NCI-H1930 (cell line): ENCODE measurements at places on chromosomes 12 and 14.

GRCh38 chr12:64944966-64945365 lies 120.5 kb downstream of the TBC1D30 start:
- DNase-seq, result no peak

DNA sequence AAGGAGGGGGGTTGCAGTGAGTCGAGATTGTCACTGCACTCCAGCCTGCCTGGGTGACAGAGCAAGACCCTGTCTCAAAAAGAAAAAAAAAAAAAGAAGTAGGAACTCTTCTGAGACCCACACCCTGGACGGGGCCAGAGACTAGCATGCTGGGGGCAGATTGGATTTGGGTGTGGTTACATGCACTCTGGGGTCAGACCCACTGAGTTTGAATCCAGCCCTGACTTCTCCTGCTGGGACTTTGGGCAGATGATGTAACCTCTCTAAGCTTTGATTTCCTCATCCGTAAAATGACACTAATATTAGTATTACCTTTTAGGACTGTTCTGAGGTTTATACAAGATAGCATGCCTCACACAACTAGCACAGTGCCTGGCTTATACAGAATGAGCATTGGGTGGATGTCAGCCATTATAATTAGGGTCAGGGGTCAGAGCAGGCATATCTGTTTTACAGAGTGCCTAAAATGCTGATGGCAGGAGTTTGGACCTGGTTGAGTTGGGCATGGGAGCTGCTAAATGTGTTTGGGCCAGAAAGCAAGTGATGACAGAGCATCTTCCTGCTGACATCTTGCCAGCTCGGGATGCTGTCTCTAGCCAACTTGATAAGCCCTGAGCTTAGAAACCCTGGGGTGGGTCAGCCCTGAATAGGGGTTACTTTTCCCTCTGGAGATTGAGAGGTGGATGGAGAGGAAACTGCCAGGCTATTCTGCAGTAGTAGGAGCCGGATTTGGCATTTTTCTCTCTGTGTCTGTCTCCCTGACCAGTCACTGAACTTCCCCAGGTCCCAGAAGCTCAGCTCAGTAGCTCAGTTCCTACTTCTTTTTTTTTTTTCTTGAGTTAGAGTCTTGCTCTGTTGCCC lies 15.5 kb downstream of the TPCN1 start:
- DNase-seq, result no peak

GRCh38 chr14:75399843-75400775 lies 27.7 kb upstream of the JDP2 start:
- DNase-seq, result no peak

GRCh38 chr12:115666168-115666567 lies 611.3 kb downstream of the MED13L start:
- no peak for DNase-seq

DNA sequence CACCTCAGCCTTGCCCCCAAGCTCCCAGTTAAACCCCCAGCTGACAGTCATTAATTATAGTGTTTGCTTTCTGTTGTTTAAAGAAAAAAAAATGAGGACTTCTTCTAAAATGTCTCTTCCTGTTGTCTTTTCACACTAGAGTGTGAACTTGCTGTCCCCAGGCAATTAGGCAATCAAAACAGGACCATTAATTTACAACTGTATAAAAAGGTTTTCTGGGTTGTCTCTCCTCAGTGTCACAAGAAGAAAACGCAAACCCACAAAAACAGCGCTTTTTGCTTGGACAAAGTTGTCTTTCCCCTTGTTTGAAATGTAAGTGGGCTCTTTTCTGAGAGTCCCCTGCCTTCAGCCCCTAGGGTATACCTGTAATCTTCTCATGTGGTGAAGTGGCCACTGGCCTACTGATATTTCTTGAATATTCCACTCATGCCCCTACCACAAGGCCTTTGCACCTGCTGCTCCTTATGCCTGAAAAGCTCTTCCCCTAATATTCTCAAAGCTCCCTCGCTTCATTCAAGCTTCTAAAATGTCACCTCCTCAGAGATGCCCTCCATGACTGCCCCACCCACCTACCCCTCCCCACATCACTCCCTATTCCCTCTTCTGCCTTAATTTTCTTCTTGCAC lies 158.9 kb upstream of the PWP1 start:
- no peak for DNase-seq

DNA sequence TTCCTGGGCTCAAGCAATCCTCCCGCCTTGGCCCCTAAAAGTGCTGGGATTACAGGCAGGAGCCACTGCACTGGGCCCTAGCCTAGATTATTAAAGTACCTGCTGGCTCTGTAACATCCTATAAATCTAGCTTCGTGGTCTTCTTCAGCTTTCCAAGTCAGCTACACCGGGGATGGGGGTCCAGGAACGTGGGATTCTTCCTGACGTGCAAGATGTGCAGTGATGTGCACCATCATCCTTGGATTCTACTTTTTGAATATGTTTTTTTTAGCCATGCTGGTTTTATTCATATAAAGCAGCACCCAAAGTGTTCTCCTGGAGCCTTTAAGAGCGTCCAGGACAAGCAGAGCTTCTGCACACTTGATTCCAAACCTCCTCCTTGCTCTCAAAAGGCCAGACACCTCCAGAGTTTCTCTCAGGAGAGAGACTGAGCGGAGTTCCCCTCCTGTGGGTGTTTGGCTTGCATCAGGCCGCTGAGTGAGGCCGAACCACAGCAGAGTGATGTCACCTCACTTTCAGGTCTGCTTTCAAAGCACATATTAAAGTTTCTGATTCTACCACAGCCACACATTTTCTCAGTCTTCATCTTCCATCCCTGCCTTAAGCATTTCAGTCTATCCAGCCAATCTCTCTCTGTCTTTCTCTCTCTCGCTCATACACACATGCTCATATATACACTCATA lies 33.4 kb downstream of the VCPKMT start:
- DNase-seq, result no peak

DNA sequence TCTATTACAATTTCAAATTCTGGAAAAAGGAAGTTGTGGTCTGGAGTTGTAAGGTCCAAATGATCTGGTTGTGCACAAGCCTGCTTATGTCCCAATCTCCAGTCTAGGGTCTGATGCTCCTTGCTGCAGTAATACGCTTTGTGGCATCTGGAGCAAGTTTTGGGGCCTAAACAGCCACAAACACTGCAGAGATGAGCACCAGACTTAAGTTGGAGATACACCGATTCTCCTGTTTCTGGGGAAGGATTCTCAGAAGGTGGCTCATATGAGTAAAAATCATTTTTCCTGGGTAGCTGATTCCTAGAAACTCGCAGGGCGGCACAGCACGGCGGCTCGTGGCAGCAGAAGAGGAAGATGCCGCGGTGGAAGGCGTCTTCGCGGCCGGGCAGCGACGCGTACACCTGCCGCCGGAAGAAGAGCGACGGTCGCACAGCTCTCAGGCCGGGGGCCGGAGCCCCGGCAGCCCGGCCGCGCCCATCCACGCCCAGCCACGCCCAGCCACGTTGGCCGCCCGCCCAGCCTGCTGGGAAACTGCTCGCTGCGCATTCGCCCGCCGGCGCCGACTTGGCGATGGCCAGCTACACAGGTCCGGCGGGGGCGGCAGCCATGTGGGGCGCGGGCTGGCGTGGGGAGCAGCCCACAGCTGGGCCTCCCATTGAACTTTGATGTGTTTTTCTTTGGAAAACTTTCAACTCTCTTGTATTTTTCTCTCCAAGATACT lies 129.0 kb downstream of the ASCL4 start:
- peak; percentile 80 for DNase-seq

DNA sequence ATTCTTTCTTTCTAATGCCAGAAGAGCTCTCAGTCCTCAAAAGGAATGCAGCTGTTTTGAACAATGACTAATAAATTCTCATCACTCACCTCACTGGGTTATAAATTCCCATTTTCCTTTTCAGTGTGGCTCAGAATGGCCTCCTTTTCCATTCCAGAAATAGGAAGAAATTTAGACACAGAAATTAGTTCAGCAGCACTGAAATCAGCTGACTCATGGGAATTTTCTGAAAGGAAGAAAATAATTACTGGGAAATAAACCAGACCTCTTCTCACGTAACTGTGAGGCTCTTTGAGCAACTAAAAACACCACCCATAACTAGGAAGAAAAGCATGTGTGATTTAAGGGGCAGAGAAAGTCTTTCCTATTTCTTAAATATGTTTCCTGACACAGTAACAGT lies 23.8 kb downstream of the CD163 start:
- DNase-seq, result no peak

DNA sequence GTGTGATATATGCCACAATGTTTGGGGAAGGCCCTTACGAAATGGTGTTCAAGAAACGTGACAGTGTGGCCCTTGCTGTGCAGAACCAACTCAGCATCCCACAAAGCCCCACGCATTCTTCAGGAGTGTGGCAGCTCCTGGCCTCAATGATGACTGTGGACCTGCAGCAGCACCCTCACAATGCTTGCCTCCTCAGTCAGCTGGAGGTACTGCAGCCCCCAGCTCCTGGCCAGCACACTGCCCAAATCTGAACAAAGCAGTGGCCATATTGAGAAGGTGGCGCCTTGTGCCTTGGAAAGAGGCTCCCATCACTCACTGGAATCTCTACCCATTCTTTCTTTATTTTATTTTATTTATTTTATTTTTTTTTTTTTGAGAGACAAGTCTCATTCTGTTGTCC lies 10.4 kb downstream of the POLE2 start:
- no peak for DNase-seq

DNA sequence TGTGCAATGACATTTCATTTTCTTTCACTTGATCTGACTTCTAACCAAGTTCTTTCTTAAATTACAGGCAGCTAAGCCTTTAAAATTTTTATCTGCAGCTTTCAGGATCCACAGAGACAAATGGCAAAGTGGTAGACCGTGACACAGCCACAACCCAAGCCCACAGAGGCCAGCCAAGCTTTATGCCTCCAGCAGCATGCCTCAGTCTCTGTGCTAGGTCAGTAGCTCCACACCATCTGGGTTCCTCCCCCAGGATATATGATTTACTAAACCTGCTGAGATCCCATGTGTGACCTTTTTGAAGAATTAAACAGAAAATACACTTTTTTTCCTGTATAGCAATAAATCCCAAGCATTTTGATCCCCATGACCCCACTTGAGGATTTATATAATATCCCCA lies 290.4 kb upstream of the CAND1 start:
- no peak for DNase-seq
